ENCODE measurements at places on chromosomes 6 and 20.

- DNase-seq = no peak
Measured at GRCh38 chr6:112199001-112199403, 55.4 kb downstream of the LAMA4 start.

DNA sequence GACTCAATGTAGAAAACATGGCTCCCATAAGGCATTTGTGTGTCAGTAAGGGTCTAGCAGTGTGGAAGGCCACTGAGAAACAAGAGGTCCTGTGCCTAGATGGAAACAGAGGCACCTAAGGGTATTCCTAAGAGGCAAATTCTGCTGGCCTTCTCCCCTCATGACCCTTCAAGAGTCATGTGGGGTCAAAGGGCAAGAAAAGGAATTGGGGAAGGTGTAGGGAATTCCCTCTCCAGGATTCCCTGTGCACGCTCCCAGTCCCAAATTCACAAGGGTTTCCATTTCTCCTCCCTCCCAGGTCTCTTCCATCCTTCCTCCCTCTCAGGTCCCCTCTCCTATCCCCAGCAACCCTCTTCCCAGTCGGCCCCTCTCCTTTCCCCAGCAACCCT is 568 bp downstream of the AGPAT1 start:
- DNase-seq = no peak

- DNase-seq = no peak
Measured at GRCh38 chr6:115514656-115515055, 546.0 kb downstream of the FRK start.

DNA sequence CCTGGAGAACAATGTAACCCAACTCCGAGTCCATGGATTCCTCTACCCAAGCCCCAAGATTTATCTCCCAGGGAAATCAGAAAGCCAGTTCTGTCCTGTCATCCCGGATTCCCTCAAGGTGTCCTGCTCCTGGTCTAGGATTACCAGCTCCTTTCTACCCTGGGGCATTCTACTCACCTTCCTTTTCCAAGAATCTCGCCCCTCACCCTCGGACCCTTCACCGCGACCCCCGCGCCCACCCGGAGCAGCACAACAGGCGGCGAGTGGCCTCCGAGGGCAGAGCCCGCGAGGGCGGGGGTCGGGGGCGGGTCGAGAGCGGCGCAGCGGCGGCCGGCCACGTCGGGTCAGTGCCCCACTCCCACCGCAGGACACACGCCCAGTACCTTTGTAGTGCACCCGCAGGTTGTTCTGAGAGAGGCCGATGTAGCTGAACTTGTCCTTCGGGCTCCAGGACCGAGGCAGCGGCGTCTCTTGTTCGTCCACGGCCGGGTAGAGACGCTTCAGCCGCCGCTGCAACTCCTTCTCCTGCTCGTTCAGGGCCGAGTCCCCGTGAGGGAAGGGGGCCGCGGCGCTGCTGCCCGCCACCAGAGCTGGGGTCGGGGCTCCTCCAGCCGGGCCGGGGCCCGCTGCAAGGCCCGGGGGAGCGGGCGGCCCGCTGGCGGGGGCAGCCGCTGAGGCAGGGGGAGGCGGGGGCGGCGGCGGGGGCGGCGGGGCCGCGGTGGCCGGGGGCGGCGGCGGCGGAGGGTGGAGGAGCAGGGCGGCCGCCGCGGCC is 897 bp downstream of the RANBP9 start:
- peak; percentile 68 for DNase-seq

GRCh38 chr20:7207186-7207798 is 439.8 kb downstream of the BMP2 start:
- DNase-seq = peak; percentile 9

- DNase-seq = no peak
Measured at GRCh38 chr6:99416892-99417767, 8.0 kb downstream of the PNISR start.

DNA sequence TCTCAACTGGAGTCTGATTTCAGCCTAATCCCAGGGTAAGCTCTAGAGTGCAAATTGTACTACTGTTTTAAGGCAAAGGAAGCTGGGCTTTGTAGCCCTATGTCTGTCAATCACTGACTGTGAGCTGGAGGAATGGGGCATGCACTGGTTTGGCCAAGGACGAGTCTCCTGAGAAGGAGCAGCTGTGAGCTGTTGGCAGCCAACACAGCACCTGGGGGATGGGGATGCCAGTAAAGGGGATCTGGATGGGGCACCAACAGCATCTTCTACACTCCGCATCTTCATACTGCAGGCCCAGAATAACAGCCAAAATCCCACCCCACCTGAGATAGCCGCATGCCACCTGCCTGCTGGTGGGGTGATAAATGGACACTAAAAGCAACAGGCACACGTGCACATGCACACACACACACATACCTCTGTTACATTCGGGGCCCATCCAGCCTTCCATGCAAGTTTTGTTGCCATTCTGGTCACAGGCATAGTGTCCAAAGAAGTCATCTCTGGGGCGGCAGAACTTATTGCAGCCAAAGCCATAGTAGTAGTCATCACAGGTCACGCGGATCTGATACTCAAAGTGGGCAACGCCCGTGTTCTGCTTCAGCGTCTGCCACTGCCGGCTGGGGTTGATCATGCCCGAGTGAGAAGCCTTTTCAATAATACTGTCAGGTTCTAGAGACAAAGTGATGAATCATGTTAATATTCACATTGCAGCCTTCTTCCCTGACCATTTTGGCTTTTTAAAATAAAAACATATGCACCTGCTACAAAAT is 15.6 kb downstream of the JAG1 start:
- DNase-seq = no peak

GRCh38 chr6:161976553-161976952 is 702.7 kb upstream of the AGPAT4 start:
- DNase-seq = no peak

GRCh38 chr6:72216222-72217068 is 330.1 kb downstream of the RIMS1 start:
- no peak for DNase-seq

DNA sequence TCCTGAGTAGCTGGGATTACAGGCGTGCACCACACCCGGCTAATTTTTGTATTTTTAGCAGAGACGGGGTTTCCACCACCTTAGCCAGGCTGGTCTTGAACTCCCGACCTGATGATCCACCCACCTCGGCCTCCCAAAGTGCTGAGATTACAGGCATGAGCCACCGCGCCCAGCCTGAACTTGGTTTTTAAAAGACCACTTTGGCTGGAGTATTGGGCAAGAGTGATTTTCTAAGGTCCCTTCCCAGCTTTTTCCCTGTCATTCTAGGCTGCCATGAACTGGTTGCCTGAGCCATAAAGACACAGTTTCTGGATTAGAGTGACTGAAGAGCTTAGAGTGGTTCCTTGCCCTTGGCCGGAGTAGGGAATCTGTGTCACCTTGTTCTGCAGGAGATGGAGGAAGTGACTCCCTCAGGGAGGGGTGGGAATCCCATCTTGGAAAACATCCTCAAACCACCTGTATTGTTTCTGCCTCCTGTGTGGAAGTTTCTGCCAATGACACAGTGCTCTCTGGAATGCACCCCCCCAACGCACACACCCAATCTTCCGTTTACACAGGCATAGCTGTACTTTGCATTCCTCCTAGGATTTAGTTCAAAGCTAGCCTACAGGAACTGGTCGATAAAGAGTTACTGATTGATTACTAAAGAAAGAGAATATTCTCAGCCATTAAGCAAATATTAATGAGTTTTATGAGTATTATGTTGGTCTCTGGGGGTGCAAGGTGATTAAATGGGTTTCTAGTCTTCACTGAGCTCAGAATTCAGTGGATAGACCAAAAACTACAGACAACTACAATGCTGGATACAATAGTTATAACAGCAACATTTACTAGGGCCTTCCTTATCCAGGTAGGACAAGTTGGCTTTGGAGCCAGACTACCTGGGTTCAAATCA is 18.2 kb downstream of the BCL2L1 start:
- peak; percentile 92 for DNase-seq

- no peak for DNase-seq
Measured at GRCh38 chr20:12788632-12789299, 220.0 kb upstream of the SPTLC3 start.

DNA sequence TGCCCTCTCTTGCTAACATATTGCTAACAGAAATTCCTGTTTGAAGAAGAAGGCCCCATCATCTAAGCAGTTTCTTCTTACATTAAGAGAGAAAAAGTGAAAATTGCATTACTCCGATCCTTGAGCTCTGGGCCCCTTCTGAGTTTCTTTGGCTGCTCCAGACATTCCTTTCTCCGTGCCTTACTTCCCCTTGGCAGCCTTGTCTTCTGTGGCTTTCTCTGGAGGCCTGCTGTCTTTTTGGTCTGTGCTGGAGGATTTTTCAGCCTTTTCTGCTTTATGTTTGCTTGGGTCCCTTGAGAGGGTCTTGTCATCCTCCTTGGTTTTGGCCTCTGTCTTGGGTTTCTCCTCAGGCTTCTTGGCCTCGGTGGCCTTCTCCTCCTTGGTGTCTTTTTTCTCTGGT is 378.8 kb upstream of the CHD6 start:
- no peak for DNase-seq

DNA sequence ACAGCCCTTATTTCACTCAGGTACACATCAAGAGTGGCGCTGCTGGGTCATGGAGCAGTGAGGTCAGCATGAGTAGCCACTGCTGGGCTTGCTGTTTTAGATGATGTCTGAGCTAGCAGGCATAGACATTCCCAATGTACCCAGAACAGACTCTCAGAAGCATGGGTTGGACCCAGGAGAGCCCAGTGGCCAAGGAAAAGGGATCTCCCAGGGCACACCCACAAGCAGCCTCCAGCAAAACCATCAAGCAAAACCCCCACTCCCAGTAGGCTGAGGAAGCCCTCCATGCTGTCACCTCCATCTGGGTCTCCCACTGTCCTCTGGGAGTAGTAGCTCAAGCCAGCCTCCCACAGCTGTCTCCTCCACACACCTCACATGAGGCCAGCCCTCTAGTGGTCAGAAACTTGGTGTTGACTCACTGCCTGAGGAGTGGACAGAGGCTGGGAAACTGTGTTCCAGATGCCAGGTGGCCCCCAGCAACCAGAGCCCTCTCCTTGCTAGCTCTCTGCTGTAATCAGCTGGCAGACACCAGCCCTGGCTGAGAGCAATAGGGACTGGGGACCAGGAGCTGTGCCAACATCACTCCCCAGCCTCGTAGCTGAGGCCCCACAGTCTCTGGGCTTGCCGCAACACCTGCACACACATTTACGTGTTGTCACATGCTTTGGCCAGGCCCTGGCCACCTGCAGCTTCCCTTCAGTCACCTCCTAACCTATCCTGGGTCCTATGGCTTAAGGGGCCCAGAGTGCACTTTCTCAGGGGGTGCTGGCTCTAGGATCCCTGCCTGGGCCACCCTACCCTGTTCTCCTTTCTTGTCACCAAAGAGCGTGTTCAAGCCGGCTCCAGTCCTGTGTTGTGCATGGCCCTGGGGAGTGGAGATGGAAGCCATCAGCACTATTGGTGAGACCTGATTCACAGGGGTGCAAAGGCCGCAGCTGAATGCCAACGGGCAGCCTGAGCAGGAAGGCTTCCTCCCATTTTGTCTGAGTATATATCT is 1.9 kb upstream of the AP5S1 start:
- DNase-seq = peak; percentile 94

DNA sequence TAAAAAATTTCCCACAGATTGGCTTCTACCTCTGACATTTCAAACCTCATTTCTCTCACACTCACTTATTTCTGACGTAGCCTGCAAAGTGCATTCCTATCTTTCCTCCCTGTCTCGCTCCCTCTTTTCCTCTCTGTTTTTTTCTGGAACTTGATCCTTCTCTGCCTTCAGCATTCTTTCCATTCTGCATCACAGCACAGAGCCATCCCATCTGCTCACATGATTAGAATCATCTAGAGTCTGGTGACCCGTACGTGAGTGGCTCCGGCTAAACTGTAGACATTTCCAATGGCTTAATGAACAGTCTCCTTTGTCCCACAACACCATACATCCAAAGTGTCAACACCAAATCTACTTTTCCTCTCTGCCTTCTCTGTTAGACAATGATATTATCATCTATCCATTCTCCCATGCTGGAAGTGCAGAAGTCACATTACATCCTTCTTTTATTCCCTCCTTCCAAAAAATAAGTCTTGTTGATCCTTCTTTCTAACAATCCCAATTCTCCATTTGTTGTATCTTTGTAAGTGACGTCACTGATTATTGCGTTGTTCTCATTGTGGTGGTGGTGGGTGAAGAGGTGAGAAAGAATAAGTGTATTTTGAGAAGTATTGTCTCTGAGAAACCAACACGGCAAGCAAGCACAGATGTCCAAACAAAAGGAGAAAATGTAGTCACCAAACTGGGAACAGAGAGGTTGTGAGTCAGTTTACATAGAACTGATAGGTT is 41.6 kb downstream of the OPRM1 start:
- no peak for DNase-seq

DNA sequence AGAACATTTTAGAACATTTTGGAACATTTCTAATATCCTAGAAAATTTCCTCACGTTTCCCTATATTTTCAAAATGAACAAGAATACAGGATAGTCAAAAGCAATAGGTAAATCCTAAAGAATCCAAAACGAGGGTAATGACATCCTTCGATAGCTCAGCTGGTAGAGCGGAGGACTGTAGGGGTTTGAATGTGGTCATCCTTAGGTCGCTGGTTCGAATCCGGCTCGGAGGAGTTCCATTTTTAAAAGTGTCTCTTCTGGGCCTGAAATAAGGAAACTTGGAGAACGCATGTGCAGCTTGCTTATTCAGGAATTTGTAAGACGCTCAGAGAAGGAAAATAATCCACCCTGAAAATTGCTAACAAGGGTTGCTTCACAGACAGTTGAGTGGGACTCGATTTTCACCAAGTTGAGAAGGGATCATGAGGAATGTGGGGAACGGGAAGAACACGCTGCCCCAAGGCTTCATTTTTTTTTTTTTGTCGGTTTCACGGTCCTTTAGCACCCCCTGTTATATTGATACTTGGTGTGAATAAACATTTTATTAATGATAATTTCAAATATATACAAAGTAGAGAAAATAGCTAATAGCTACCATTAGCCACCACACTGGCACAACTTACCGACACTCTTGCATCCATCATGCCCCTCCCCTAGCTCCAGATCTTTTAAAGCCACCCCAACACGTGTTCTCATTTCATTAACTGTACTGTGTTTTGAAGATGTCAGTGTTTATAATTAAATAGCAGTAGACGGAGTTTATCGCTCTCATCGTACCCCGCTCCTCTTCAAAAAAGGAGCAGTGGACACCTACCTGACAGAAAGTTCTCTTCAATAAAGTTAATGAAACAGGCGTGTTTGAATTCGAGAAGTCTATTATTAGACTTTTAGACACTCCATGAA is 1.8 kb upstream of the ABT1 start:
- peak; percentile 88 for DNase-seq

GRCh38 chr6:16496210-16496609 is 257.8 kb downstream of the GMPR start:
- DNase-seq = no peak

GRCh38 chr6:158501360-158502262 is 58.3 kb upstream of the TMEM181 start:
- no peak for DNase-seq

DNA sequence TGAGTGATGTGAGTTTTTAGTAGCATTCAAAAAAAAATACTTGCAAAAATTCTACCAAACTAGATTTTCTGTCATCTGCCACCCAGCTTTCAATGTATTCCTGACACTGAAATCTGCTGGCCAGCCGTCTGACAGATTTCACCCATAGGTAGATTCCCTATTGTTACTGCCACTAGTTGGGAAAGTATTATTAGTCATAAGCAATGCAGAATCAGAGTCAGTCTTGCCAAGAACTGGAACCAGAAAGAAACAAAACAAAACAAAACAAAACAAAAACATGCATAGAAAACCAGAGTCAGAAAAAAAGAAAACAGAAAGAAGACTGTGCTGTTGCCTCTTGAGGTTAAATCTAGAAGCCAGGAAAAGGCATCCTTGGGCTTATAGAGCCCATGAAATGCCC is 293.1 kb upstream of the KCNQ5 start:
- peak; percentile 32 for DNase-seq

Measured in M059J (cell line).